ENCODE measurements at places on chromosomes 2 and 18. TPM values are rescaled to one million over a fixed set of nuclear protein-coding genes. Genes with fewer than 3 reads are reported as not detected.

Gene AP1S3
- 2.6 TPM for total RNA-seq

Gene SLC9A2
- total RNA-seq, result under 0.01 TPM

Gene AGFG1
- total RNA-seq, result 70.0 TPM

Gene ASXL3
- 0.66 TPM for total RNA-seq

Gene CMPK2
- 0.58 TPM for total RNA-seq

Gene ACAA2
- total RNA-seq, result 57.6 TPM

Data from smooth muscle cell of trachea (primary cell).